Substantia nigra (tissue), 51 donors: ENCODE measurements at places on chromosomes 5 and 9.
A peak's percentile ranks its signal among the peaks of the same experiment; 100 is the strongest.

- DNase-seq = no peak
Measured at GRCh38 chr5:93583439-93583767, 381 bp downstream of the NR2F1 start.

GRCh38 chr9:126904586-126904985 is 10.0 kb upstream of the RALGPS1 start:
- DNase-seq = no peak

GRCh38 chr9:8863069-8863468 is 1063.5 kb upstream of the DMAC1 start:
- DNase-seq = no peak

DNA sequence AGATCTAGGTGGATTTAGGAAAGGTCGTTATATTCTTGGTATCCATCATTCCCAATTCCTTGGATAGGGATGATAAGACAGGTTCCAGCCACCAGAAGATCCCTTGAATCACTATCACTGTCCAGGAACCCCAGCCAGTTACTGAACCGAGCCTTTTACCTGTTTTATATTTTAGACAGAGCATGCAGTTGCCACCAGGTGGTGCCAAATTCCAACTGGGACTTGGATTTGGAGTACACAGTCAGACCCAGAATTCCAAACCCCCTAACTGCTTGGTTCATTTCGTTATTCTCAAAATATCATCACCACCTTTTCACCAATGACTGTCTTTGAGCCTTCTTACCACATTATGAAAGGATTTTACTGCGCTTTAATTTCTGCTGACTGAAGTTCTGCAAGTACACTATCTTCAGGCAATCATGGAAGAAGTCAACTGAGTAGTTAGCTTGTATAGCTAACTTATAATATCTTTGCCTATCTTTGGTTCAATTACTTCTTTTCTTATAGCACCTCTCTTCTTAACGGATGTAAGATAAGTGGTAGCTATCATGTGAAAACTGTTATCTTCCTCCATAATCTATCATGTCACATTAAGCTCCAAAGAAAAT is 191.8 kb downstream of the PRR16 start:
- DNase-seq = no peak

DNA sequence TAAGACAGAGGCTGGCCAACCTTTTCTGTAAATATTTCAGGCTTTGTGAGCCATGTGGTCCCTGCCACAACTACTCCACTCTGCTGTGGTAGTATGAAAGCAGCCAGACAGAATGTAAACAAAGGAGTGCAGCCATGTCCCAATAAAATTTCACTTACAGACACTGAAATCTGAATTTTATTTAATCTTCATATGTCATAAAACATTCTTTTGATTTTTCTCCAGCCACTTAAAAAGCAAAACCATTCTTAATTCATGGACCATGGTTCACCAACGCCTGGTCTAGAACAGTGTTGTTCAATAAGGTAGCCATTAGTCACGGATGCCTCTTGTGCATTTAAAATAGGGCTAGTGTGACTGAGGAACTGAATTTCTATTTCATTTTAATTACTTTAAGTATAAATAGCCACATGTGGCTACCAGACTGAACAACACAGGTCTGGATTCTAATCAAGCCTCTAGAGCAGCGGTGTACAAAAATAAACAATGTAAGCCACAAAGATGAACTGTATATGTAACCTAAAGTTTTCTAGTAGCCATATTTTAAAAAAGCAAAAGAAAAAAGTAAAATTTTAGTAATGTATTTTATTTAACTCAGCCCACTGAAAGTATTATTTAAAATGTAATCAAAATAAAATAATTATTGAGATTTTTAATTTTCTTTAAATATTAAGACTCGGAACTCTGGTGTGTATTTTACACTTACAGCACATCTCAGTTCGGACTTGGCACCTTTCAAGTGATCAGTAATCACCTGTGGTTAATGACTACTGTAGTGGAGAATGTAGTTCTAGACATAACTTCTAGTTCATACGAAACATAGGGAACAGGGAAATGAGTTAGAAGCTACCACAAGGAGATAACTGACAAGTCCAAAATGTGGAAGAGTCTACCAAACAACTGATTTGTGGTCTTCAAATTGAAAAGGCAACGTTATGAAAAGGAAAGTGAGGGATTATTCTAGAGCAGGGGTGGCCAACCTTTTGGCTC is 14.3 kb downstream of the GEMIN5 start:
- DNase-seq = no peak

DNA sequence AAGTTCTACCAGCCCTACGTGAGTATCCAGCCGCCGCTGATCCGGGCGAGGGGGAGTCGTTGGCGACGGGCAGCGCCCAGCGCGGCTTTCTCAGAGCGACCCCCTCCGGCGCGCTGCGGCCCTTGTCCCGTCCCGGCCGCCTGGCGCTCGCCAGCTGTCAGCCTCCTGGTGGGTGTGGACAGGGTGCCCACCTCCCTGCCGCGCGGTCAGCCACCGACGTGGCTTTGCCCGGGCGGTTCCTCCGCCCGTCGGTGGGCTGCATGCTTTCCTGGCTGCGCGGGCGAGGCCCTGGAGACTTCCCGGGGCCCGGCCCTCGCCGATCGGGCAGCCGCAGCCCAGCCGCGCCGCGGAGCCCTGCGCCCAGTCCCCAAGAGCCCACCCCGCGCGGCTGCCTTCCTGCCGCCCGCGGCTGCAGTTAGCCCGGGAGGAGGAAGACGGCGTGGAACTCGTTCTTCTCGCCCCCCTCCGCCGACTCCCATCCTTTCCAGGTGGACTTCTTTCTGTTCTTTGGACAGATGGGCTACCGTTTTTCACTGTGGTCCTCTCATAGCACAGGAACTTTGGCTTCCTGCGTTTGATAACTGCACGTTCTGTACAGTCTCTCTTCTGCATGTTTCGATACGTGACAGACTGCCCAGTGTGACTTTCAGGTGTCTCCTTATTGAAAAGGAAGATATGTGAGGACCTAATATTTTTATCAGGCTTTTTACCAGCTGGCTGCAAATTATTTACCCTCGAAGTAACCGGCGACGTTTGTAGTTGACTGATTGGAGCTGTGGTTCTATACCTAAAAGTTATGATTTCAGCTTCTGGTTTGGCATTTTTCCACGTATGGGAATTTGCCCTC is 577 bp downstream of the AP3S1 start:
- DNase-seq = no peak

DNA sequence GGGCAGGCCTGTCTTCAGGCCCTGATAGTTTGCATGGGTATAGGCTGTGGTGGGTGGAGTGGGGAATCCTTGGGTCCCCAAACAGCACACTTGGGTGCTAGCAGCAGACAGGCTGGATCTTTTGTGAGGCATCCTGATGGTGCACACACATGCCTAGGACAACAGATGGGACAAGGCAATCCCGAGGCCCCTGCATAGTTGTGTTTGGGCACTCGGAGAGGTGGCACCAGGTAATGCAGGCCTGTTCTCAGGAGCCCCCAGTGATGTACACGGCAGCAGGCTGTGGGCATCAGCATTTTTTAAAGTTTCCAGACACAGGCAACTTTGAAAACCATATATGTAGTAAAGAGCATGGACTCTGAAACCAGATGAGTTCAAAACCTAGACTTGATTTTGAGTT is 65.4 kb downstream of the EPB41L4A start:
- no peak for DNase-seq

DNA sequence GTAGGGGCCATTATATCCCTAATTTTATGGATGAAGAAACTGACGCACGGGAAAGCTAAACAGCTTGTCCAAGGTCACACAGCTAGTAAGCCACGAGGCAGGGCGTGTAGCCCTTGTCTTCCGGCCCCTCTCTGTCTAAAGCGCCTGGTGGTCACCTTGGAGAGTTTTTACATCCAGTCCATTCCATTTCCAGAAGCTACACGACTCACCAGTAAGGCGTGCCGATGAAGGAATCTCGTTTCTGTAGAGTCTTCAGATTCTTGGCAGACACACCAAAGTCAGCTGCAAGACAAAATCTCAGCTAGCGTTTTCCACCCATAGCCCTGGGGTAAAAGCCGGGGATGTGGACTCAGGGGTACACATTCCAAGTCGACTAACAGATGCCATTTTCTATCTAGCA is 80.5 kb downstream of the STK10 start:
- DNase-seq = no peak

DNA sequence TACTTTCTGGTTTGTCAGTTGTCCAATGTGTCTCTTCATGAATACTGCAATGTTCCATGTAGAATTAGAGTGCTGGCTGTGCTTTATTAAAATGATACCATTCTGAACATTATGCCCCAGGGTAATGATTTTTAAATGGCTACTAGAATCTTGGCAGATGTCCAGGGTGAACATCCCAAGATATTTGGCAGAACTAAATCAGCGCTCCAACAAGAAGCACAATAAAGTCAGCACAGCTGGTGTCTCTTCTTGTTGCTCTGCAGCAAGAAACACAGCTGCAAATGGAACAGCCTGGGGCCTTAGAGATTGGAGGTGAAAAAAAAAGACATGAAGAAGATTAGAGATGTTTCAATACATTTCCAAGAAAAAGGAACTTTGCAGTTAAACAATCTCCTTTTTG is 248.3 kb downstream of the CDH18 start:
- no peak for DNase-seq

DNA sequence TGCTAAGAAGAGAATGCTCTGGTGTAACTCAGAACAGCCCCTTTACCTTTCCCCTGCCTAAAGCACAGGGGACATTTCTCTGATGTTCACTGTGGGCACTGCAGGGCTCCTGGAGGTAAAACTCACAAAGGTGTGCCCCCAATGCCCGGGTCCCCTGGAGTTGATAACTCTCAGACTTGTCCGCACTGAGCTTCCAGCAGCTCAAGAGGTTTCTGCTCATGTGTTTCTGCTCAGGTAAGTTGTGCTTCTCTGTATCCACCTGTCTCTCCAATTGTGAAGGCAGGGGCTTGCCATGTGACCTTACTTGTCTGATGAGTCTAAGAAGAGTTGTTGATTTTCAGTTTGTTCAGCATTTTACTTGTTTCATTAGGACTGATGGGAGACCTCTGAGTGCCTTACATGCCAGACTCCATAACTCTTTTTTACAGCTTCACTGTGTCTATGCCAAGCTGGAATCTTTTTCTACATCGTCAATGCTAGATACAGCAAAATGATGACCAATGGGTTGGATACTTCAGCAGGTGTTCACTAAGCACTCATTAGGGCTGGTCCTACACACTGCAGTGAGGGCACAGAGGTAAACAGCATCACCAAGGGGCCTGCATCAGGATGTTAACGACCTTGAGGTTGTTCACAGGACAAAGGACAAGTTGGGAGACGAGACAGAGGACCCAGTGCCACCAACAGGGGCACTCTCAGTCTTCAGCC is 56.4 kb downstream of the MRPL36 start:
- DNase-seq = no peak

DNA sequence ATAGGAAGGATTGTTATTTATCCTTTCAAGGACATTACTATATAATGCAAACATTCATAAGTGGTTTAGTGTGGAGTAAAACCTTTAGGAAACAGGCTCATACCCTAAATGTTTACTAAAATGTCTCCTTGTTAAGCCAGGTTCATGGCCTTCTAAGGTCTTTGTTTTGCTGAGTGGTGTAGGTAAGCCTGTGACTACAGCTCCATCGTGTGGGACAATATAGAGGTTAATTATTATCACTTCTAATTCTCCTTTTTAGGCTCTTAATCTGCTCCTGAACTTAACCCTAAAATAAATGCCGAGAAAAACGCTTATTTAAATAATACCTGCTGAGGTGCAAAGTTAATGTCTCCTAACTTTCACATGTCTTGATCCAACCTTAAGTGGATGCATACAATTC is 43.8 kb downstream of the SPINK5 start:
- no peak for DNase-seq

- peak; percentile 38 for DNase-seq
Measured at GRCh38 chr5:175464074-175464941, 14.1 kb upstream of the SFXN1 start.

DNA sequence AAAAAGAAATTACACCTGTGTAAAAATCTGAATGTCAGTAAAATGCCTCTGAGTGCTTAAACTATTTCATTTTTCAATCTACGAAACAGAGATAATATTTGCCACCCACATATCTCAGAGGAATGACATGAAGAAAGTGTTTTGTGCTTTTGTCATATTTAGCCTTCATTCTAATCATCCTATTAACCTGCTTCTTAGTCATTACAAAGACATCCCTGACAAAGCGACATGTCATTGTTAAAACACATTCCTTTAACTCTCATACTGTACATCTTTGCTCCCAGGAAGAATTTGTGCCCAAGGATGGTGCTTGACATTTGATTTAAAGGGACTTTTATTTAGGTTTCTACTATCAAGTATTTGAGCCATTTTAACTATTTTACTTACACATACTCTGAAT is 275.9 kb downstream of the DMRTA1 start:
- no peak for DNase-seq

DNA sequence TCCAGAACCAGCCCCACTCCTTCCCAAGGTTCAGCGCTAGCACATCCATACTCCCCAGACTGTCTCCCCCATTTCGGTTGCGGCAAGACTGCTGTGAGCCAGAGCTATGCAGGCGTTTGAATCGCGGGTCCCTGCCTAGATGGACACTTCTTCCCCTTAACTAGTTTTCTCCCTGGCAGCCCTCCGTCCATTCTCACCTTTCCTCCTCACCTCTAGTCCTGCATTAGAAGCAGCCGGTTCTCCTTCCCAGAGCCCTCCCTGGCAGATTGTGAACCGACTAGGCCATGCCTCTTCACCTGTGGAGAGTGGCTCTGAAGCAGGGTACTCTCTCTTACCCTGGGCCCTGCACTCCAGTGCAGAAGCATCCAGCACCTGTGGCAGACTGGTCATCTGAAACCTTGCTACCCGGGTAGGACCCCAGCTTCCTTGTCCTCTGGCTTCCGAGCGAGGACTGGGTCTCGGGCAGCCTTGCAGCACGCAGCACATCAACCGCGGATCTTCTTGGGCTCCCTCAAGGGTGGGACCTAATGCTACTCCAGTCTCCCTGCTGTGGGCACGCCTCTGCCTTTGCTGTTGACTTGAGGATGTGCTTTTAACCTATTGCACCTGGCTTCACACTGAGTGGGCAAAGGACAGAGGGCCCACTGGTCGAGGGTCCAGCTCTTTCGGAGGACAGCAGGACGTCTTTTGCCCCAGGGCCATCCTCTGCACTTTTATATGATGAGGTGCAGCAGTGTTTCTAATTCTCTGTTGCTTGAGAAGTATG is 183.6 kb downstream of the AOPEP start:
- no peak for DNase-seq

DNA sequence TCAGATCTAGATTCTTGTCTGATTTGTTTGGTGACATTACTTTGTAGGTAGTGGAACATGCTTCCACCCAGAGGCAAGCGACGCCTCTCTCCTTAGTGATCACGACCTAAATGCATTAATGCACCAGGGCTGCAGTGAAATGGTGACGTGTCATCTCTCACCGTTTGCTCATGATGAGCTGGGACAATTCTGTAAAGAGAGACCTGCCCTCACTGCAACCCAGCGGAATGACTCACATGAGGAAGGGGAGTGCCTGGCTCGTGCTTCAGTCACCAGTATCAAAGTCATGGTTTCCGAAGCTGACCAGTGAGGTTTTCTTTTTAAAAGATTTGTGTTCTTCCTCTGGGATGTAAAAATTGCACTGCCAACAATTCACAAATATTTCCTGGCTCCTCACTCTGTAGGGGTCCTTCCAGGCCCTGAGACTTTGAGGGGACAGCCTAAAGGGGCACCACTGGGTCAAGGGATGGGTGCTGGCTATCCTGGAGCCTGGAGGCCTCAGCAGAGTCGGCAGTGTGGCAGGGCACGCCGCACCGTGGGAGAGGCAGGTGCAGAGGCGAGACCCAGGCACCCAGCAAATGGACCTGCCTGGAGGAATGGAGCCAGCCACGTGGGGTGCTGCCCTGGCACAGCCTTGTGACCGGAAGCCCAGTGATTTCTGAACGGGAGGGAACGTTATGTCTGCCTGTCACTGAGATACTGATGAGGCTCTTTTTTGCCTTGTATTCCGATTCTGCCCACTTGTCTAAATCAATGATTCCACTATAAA is 17.3 kb downstream of the QSOX2 start:
- DNase-seq = no peak
